ENCODE measurements at places on chromosomes 16 and 17.

DNA sequence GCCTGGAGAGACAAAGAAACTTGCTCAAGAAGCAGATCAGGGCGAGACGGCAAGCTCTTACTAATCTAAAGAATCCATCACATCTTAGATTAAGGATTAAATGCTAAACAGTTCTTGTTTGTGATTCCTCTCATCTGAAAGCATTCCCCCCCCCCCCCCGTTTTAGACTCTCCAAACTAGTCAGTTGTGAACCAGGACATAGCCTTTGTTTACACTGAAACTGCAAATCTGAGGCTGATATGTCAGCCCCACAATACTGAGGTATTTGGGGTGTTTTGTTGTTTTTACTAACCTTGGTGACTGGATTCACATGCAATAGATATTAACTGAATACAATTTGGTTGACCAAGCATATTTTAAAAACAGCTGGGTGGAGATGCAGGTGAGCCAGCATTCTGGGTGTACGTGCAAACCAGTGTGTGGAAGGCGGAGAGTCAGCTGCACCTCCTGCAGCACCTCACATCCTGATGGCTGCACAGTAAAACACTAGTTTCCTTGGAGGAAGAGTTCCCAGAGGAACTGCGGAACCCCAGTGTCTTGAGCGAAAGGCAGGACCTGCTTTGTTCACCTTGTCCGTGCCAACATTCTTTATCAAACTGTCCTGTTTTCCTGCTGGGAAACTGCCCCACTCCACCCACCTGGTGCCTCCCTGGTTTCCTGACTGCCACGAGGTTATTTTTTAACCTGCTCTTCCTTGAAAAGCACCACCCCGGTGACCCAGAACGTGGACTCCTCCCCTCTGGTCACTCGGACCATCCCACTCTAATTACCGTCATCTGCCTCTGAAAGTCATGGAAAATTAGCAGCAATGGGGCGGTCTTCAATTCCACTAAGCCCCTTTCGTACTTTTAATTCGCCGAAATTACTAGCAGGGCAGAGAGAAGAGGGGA is 1.2 kb upstream of the YPEL2 start:
- no peak for DNase-seq

DNA sequence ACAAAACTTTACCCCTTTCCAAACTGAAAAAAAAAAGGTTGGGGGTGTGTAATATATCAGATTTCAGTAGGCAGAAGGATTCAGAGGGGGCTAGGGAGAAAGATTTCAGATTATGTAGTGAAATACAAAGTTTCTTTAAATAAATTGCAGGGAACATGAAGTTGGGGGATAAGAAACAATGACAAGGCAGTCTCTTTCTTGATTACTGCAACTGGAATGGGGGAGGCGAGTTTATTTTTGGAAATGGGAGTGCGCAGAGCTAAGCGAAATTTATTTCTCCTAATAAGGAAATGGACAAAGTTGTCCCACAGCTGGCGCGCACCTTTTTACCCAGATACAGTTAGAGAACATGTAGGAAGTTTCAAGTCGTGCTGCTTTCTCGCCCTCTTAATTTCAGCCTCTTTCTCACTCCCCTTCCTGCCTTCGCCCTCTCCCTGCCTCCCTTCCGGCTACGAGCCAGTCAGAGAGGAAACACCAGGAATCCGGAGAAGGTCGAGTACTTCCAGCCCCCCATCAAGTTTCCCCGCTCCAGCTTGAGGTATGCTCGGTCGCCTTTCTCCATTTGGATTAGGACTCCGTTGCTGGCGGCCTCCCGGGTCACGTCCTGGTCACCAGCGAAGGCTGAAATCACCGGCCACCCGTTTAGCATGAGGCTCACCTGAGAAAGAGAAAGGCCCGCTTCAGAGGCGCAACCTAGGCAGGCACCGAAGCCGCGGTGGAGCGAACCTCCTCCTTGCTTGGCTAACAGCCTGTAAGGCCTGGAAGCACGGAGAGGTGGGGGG is 2.5 kb downstream of the CBLN1 start:
- DNase-seq: no peak

- DNase-seq: no peak
These were observed 49.2 kb downstream of the METTL16 start for GRCh38 chr17:2462481-2462880.

- DNase-seq: no peak
These were observed 19.0 kb downstream of the IGF2BP1 start for GRCh38 chr17:49015924-49016774.

GRCh38 chr16:8931859-8932258 is 31.8 kb downstream of the USP7 start:
- peak; percentile 27 for DNase-seq

- no peak for DNase-seq
These were observed 13.4 kb upstream of the NLK start for GRCh38 chr17:28029044-28029443.

- no peak for DNase-seq
These were observed 30.2 kb upstream of the ULK2 start for GRCh38 chr17:19897903-19898302.

DNA sequence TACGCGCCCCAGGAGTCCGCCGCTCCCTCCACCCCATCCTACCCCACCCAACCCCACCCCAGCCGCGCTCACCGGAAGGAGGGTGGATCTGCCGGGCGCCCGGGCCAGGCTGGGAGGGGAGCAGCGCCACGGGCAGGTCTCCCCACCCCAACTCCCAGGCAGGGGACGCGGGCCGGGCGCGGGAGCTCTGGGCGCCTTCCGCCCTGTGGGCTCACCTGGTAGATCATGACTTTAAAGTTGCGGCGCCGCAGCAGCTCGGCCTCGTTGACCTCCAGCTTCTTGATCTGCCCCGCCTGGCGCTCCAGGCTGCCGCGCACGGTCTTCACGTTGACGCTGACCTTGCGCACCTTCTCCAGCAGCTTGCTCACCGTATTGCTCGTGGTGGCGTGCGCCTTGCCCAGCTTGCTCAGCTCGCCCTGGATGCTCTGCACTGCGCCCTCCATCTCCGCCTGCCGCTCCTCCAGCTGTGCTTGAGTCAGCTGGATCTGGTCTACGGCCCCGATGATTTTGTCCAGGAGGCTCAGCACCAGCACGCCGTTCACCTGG is 571 bp downstream of the CAVIN1 start:
- no peak for DNase-seq

- DNase-seq: no peak
These were observed 103.2 kb upstream of the SDK2 start for GRCh38 chr17:73747221-73748002.

DNA sequence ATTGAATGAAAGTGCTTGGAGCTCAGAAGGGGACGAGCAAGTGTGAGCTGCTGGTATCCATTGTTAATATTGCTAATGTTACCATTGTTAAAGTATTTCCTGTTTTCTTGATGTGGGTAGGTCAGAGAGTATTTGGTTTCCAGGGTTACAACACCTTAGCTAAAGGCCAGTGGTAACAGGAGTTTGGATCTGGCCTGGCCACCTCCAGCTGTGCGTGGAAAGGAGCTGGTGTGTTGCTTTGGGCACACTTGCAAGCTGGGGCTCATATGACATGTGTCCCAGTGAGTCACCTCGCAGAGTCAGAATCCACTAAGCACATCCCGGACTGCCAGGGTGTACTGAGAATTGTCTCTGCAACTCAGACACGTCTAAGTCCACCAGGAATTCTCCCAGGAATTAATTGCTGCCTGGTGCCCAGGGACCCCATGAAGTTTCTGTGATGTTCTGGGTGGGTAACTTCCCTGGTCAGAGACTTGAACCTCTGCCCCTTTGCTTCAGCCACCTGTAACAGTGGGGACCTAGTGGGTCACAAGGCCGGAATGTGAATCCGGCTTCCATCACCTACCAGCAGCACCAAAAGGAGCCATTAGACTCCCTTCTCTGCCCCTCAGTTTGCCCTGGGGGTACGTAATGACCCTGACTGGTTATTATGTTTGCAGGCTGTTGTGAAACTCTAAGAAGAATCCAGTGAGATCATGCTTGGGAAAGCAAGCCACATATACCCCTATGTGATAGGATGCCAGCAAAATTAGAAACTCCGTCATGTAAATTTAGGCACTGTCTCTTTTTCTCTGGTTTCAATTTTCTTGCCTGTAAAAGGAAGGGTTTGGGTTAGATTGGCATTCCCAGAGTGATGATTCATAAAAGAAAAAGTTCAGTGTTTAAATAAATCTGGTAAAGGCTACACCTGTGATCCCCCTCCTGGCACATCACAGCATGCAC is 12.8 kb downstream of the SLC6A2 start:
- DNase-seq: no peak

GRCh38 chr17:81977211-81977808 is at the start of gene ASPSCR1:
Gene ASPSCR1 (plus strand): TSS chr17:81977629. CDS start chr17:81977647, 18 bp downstream.
- DNase-seq: peak; percentile 90

DNA sequence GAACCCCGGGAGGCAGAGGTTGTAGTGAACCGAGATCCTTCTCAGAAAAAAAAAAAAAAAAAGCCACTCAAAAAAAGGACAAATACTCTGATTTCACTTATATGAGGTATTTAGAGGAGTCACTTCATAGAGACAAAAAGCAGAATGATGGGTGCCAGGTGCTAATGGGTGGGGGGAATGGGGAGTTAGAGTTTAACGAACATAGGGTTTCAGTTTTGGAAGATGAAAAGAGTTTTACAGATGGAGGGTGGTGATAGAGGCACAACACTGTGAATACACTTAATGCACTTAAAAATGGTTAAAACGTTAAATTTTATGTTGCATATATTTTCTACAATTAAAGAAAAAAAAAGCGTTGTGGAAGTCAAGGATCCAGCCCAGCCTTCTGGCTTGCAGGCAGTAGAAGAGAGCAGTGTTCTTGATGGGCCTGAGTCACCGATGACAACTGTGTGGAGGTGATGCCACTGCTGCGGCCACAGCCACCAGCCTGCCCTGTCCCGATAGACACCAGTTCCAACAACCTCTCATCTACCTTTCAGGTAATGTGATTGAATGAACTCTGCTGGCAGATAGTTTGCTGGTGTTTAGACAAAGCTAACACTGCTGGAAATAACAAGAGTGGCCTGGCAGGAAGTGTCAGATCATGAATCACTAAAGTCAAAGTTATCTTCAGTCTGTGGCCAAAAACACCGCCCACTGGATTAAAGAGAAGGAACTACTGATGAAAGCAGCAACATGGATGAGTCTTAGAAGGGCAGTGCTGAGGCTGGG is 49.9 kb upstream of the COX10 start:
- DNase-seq: no peak

- no peak for DNase-seq
These were observed 17.6 kb downstream of the RCVRN start for GRCh38 chr17:9887508-9887907.

DNA sequence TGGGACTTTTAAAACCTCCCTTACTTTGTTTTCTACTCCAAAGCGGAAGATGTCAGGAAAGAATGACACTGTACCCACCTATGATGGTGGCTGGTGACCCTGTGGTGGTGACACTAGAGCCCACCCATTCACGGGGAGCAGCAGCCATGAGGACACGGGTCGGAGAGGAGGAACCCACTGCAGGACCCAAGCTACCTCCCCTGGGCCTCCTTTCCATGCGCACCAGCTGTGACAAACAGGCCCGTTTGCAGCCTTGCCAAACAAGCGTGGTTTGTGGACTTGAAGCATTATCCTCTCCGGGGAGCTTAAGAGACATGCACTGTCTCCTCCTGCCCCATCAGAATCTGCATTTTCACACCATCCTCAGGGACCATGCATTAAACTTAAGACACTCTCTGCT is 85.6 kb downstream of the ZFHX3 start:
- no peak for DNase-seq

GRCh38 chr16:2702438-2702825 is 17.6 kb downstream of the PRSS27 start:
- no peak for DNase-seq

GRCh38 chr17:43338886-43339516 is 59.8 kb upstream of the ARL4D start:
- peak; percentile 45 for DNase-seq

DNA sequence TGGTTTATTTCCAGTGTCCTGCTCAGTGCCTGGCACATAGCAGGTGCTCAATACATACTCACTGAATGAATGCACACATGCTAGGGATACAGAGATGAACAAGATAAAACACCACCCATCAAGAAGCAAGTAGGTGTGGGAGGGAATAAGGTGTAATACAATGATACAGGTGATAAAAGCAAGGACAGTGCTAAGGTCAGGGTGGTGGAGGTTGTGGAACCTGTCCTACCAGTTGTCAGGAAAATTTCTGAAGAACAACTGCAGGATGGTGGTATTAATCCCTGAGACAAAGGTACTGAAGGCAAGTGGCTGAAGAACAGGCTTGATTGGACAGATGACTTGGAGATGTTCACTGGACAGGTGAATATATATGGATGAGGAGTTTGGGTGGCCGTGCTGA is 1.8 kb downstream of the KNOP1 start:
- no peak for DNase-seq

DNA sequence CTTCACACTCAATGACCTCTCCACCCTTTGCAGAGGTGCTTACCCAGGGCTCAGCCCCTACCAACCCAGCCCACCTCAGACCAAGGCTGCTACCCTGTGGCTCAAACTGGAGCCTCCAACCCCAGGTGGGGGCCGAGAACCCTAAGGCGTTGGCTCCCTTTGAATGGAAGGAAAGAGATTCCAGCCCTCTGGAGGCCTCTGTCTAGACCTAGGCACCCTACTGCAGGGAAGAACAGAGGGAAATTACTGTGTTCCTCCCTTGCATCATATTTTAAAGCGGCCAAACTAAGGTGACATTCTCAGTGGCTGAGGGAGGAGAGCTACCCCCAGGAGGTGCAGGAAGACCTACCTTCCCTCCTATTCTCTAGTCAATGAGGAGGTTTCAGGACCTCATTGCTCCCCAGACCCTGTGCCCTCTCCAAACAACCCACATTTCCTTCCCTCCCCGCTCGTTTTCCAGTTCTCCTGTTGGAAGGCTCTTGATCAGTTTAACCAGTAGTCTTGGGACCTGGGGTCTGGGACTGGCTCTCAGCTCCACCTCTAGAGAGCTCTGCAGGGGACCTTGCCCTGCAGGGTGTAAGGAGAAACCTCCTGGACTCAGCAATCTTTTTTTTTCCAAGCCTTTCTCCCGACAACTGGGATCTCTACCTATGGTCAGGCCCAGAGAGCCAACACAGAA is 5.5 kb upstream of the HOXB8 start:
- DNase-seq: no peak

DNA sequence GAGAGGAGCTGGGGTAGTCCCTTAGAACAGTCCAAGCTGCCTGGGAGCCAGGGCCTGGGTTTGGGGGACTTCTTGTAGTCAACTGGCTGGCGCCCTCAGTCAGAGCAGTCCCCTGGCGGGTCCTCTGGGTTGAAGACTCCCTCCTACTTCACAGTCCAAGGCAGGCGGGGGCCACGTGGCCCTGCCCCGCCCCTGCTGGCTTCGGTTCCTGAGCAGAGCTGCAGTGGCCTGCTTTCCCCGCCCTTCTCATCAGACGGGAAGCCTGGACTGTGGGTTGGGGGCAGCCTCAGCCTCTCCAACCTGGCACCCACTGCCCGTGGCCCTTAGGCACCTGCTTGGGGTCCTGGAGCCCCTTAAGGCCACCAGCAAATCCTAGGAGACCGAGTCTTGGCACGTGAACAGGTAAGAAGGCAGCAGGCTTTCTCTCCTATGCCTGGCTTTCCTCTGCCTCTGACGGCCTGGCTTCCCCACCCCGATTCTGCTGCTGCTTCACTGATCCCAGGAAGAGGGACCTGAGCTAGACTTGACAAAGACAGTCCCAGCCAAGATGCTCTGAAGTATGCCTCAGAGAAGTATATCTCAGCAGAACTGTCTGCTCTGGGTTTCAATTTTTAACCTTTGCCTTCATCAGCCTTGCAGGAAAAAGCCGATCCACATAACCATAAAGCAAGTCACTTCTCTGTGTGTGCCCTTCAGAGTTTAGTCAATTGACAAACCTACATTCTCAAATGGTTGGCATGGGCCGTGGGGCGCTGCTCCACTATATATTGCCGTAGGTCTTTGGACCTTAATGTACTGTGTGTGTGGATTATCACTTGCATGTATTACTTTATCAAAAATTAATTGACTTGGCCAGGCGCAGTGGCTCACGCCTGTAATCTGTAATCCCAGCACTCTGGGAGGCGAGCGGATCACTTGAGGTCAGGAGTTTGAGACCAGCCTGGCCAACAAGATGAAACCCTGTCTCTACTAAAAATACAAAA is 56.3 kb downstream of the SF3B3 start:
- no peak for DNase-seq
